ENCODE measurements at places on chromosomes 16 and 17.

DNA sequence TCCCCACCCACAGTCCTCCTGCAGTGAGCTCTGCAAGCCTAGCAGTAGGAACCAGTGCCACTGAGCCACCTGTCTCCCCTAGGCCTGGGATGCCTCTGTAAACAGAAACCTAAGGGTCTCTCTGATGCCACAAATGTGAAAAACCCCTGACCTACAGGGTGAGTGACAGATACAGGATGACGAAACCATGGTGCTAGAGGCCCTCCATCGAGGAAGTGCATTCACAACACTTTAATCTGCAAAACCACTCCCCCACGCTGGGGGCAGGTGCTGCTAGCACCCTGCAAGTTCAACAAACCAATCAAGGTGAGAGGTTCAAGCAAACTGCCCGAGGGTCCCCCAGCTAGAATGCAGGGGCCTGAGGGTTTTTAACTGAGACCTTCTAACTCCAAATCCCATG lies 59.5 kb downstream of the CDYL2 start:
- no peak for DNase-seq

- peak; percentile 40 for DNase-seq
Measured at GRCh38 chr17:7835814-7836595, 2.0 kb downstream of the KDM6B start.

DNA sequence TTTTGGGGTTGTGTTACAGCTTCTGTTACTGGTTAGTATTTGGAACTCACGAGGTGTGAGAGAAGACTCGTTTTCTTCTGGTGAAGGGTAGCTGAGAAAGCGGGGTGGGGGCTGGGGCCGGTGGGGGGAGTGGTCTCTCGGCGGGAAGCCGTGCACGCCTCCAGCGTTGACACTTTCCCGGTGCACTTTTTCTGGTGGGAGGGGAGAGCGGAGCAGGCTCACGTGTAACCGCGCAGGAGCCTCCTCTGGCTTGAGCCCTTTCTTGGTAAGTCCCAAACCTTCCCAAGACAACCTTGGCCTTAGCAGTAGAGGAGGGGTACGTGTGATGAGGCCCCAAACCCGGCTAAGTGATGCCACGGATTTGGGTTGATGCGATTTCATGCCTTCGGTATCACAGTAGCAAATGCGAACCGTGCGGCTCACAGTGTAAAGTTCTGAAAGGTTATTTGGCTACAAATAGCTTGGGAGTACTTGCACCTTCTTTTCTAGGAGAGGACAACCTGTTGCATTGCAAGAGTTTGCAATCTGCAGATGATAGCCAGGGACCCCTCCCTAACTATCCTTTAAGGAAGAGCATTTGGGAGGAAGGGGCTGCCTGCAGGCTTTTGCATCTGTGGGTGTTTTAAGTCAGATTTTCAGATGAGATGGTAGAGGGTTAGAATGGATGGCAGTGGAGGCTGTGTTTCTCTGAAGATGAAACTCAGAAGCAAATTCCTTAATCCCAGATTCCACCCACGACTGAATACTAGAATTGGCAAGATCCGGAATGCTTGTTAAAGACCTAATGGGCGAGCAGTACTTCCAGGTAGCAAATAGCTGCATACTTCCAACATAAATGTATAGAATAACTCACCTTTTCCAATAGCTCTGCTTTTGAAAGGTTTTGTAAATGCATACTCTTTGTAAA lies 1.5 kb downstream of the HLF start:
- DNase-seq, result no peak

- no peak for DNase-seq
Measured at GRCh38 chr17:81568416-81568815, 16.3 kb upstream of the FAAP100 start.

DNA sequence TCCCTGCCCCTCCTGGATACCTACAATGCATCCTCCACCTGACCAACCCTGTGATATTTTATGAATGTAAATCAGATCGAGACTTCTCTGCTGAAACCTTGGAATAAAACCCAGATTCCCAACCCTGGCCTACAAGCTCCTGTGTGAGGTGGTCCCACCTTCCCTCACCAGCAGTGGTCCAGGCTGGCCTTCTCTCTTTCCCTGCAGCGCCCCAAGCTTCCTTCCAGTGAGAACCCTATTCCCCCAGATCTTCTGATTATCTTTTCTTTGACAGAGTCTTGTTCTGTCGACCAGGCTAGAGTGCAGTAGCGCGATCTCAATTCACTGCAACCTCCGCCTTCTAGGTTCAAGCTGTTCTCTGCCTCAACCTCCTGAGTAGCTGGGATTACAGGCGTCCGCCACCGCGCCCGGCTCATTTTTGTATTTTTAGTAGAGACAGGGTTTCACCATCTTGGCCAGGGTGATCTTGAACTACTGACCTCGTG lies 2.5 kb upstream of the HELZ start:
- no peak for DNase-seq

GRCh38 chr17:79678091-79678735 lies 52.5 kb upstream of the ENPP7 start:
- DNase-seq, result no peak

DNA sequence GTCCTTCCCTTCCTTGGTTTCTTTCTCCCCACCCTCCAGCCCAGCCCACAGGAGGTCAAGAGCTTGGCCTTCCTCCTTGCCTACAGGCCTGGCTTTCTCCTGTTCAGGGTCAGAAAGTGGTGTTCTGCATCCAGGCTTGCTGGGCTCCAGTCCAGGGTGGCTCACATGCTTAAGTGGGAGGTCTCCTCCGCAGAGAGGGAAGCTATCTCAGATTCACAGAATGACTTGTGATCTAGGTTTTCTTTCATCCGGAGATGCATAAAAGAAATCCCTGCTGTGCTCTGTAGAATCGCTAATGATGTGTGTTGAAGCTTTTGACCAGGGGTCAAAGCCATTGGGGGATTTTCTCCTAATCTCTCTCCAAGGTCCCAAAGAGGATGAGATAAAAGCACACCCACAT lies 382.3 kb upstream of the EEF2KMT start:
- DNase-seq, result no peak

DNA sequence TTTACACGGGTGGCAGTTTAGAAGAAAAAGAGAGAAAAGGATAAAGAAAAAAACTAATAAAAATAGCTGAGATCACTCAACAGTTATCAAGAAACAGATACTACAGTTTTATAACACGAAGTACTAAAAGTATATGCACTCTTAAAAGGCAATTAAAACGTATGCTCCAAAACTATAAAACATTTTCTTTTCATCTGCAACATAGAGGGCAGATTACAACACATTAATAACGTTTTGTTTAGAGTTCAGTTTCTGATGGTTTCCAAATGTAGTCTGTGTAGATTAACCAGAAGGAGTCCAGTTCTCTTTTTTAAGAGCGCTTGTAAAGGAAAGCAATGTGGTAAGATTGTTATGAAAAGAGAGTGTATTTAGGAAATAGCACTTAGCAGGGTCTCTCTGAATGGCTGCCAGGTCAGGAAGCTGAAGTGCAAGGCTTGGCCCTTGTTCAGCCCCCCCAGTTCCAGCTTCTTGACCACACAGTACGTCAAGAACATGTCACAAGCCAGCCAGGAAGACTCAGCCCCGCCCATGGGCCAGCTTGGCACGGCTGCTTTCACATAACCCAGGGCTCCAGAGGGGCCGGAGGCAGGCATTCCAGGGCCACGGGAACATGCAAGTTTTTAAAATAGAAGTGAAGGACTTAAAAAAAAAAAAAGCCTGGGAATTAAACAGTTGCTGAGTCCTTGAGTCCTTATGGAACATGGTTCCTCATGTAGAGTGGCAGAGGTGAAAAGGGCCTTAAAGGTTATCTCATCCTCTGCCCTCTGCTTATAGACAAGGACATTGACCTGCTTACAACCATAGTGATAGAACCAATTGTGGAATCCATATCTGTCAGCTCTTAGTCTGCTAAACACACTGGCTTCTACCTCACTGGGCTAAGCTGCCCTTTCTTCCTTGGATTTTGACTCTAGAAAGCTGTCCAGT lies 147.4 kb upstream of the TBX2 start:
- no peak for DNase-seq

- no peak for DNase-seq
Measured at GRCh38 chr16:83994703-83995102, 26.7 kb downstream of the NECAB2 start.

- DNase-seq, result no peak
Measured at GRCh38 chr17:2034157-2034556, 4.2 kb downstream of the DPH1 start.

DNA sequence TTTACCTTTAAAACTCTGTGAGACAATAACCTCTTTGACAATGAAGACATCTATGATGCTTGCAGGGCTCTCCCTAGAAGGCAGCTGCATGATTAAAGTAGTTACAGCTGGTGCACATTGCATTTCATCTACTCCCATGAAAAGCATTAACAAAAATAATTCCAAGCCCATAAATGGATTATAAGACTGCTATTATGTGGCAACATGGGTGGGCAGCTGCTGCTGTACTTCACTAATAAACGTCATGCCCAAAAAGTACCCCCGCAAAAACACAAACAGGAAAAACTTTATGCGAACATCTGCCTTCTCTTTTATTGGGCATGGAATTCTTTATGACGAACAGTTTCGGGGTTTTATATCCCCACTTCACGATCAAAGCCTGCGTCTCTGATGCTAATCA lies 224.9 kb downstream of the CA10 start:
- DNase-seq, result no peak

Data from occipital lobe (tissue), 3 donors.